ENCODE measurements at places on chromosomes 12 and 14.

DNA sequence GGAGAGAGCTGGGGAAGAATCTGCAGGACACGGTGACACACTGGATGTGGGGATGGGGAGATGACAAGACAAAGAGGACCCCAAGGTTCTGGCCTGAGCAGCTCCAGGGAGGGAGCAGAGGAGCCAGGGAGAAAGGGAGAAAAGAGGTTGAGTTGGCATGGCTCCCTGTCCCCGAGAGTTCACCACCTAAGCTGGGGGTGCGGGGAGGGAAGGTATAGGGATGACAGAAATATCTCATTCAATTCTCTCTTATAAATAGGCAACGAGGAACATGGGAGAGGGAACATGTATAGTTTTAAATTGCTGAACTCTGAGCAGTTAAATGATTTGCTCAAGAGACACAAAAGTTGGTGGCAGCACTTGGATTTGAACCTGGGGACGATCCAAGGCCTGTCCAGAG lies 85.1 kb downstream of the CMKLR1 start:
- no peak for DNase-seq

DNA sequence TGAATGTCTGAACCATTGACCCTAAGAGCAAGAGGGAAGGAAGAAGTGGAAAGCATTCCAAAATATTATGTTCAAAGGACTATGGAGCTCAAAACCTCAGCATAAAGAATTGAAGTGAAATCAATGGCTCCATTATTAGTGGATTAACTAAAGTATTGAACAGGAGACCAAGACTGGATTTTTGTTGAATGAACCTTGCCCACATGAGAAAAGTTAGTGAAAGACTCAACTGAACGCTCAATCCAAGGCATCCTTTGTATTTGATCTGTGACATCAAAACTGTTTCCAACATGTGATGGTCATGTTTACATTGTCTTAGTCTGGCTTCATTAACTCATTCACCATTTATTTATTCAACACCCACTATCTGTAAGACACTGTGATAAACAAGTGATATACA lies 161.0 kb downstream of the CNTN1 start:
- DNase-seq = no peak

GRCh38 chr12:7667125-7667524 lies 1.4 kb upstream of the APOBEC1 start:
- DNase-seq = no peak

DNA sequence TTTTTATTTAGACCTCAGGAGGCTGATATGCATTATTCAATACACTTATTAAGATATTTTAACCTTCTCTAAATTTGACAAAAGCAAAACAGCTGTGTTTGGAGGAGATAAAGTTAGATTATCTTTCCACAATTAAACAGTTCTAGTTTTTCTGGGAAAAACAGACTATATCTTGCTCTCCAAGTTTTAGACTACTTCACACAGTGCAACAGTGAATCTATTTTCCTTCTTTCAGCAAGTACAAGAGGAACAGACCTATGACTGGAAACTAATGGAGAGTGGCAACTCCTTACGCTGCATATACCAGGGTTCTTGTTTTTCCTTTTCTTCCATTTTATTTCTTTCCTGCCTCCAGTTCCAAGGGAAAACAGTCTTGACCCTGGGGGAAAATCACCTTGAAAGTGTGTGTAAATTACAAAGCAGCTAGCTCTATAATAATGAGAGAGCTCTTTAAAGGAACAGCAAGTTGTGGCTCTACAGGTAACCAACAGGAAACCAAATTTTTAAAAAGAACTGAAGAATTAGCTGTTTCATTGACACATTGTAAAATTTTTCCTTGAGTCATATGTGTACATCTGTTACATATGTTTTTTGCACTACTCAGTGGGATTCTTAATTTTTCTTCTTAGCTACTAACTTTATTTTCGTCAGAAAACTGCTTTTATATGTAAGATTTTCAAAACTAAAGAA lies 27.4 kb downstream of the DNM1L start:
- no peak for DNase-seq

- DNase-seq = no peak
Observed at GRCh38 chr12:107605293-107605692, 80.3 kb upstream of the PWP1 start.

GRCh38 chr14:79543967-79544697 lies 667.2 kb downstream of the DIO2 start:
- no peak for DNase-seq

DNA sequence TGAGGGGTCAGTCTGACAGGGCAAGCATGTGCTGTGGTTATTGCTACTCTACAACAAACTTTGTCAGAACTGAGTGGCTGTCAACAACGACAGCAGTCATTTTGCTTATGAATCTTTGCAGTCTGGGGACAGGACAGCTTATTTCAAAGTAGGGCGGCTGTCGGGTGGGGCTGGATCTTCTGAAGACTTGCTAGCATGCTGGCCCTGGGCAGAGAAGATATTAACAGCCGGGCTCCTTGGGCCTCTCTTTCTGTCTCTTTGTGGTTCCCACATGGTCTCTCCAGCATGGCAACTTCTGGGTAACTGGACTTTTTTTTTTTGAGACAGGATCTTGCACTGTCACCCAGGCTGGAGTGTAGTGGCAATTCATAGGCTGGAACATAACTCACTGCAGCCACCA lies 33.9 kb upstream of the ALDH2 start:
- no peak for DNase-seq

GRCh38 chr14:95460647-95461478 lies 55.6 kb downstream of the SYNE3 start:
- peak; percentile 97 for DNase-seq

DNA sequence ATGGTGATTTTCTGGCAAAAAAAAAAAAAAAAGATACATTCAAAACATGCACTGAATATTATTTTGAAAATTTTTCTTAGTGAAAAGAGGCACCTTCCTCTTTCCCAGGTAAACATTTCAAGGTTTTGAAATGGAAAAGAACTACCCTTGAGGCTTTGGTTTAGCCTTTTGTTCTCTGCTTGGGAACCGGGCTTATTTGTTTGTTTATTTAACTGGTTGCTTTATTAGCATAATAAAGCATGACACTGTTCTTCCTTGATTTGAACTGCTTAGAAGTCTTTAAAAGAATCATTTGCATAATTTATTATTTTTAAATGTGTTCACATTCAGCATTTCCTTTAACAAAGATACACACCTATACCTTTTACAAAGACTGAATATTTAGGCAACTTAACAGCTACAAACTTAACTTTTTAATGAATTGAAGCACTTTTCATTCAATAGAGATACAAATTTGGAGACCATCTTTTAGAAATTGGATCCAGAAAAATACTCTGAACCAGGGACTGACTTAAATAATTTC lies 174.5 kb downstream of the FBXL14 start:
- no peak for DNase-seq

GRCh38 chr14:21098076-21098891 lies at the start of gene ZNF219:
ZNF219 (minus strand) TSS chr14:21098655; CDS start chr14:21093591, 5,064 bp downstream.
- DNase-seq = no peak

GRCh38 chr12:3540387-3540990 lies 49.5 kb downstream of the PRMT8 start:
- DNase-seq = no peak

DNA sequence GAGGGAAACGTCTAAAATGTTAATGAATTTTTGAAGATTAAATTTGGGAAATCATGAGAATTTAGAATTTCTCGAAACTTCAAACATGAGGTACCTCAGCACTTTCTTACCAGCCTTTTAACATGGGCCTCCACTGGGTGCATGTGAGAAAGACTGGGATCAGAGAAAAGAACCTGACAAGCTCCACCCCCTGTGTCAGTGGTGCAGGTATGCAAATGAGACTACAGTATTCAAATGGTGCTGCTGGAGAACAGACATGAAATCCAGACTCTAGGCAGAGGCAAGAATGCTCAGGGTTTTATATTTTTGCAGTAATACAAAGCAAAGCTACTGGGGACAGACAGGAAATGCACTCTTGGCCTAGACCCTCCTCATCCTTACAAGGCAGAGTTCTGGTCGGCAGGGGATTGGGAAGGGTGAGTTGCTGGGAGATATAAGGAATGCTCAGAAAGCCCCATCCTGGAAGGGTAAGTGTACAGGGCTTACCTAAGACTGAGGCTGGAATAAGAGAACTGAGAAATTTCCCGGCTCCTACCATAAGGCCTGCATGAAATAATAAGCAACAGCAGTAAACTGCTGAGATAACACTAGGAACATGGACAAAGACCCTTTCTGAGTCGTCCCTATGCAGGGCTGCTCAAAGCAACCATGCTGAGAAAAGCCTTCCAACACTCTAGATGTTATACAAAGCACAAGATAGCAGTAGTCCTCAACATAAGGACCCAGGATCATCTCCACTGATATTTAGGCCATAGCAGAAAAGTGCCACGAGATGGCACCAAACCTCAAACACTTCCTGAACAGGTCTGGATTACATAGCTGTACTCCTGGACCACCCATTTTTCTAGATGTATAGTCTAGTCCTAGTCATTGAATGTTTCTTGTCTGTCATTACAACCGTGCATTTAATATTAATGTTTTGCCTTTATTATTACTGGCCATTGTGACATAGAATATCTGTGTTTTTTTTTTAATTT lies 260.8 kb downstream of the RASSF9 start:
- peak; percentile 68 for DNase-seq

DNA sequence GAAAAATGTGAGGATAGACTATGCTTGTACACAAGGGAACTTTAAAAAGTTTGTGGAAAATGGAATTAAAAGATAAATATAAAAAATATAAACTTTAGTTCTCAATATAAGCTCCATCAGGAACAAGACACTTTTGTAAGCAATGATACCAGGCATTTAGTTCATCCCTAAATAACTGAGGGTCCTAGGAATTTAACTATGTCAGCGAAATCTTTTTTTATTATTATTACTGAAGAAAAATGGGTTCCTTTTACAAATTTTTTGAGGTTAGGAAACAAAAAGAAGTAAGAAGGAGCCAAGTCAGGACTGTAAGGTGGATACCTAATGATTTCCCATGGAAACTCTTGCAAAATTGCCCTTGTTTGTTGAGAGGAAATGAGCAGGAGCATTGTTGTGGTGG lies 102.8 kb downstream of the TRMT5 start:
- DNase-seq = no peak

GRCh38 chr12:103841690-103842584 lies 903 bp upstream of the NT5DC3 start:
- DNase-seq = no peak

GRCh38 chr14:76872796-76873432 lies 46.7 kb downstream of the LRRC74A start:
- no peak for DNase-seq

- no peak for DNase-seq
Observed at GRCh38 chr14:20982646-20983369, 7.0 kb upstream of the METTL17 start.

GRCh38 chr12:106780010-106780631 lies 5.6 kb downstream of the RIC8B start:
- DNase-seq = no peak

- no peak for DNase-seq
Observed at GRCh38 chr12:59040656-59041055, 120.4 kb upstream of the LRIG3 start.

DNA sequence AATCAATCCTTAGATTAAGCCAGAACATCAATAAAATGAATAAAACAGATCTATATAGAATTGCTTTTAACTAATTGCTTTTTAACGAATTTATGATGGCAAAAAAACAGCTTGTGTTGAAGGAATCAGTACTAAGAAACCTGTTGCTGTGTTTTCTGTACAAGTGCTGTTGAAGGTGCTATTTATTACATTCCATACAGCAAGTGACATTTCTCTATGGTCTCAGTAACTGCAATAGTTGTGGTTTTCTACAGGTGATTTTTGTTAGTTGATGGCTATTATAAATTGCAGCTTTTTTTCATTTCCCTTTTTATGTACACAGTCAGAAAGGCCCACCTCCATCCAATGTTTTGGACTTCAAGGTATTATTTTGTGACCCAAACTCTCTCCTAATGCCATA lies 56.6 kb downstream of the SLC2A13 start:
- no peak for DNase-seq
